IMR-90 (cell line): ENCODE measurements at places on chromosomes 4 and X. TPM values are rescaled to one million over a fixed set of nuclear protein-coding genes. Genes with fewer than 3 reads are reported as not detected.

DCLK2 gene
- total RNA-seq, result 10.8 and 11.3 TPM in 2 replicates

MTNR1A gene
- total RNA-seq, result not detected in 2 replicates

AFM gene
- not detected in 2 replicates for total RNA-seq

FAT1 gene
- 464 and 519 TPM in 2 replicates for total RNA-seq

FGFBP1 gene
- total RNA-seq, result under 0.01 TPM in 1 of 2 replicates, not detected in the other
